ENCODE measurements at places on chromosomes 3 and 15.

DNA sequence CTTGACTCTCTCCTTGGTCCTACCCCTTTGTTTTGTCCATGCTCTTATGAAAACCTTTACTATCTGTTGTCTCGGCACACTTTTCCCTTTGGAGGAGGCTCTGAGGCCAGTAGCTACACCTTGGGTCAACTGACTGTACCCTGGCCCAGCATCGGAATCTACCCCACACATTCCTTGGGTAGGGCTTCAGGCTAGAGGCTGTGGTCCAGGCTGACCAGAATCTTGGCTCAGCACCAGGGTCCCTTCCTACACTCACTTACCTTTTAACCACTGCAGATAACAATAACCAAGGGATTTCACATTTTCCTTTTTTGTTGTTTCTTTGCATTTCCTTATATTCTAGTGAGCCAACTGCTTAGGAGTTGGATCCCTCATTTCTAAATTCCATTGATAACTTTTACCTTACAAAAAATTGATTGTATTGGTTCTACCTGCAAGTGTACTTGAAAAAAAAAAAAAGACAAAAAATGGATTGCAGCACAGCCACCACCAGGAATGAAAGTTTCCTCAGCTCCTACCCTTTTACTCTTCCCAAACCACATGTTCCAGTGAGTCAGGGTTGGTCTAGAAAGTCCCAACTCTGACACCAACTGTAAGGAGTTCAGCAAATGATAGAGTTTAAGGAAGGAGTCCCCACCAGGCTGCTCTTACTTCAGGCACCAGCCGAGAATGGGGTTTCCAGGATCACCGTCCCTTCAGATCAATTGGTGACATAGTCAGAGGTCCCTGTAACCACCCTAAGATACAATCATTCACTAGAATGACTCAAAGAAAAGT is 95.6 kb downstream of the FBLN2 start:
- no peak for DNase-seq

GRCh38 chr3:3137526-3137925 is 10.8 kb downstream of the TRNT1 start:
- DNase-seq, result no peak

DNA sequence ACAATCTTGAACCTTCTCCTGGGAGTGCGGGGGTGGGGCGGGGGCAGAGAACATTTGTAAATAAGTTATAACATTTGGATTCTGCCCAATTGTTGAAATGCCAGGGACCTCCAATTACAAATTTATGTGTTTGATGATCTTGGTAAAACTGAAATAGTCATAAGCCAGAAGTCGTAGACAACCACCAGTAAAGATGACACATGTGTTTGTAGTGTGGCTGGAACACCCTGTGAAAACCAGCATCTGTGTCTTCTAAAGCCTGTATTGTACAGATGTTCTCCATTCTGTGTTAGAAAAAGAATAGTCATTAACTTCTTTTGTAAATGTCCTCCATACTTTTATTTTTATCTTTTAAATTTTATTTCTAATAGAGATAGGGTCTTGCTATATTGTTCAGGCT is 61.8 kb downstream of the ARIH1 start:
- DNase-seq, result no peak

- no peak for DNase-seq
These were observed 201.1 kb downstream of the NR1D2 start for GRCh38 chr3:24145981-24146822.

GRCh38 chr3:168476360-168476980 is 380.7 kb upstream of the GOLIM4 start:
- DNase-seq, result no peak

- no peak for DNase-seq
These were observed 24.1 kb downstream of the TSPAN3 start for GRCh38 chr15:77046704-77047412.

DNA sequence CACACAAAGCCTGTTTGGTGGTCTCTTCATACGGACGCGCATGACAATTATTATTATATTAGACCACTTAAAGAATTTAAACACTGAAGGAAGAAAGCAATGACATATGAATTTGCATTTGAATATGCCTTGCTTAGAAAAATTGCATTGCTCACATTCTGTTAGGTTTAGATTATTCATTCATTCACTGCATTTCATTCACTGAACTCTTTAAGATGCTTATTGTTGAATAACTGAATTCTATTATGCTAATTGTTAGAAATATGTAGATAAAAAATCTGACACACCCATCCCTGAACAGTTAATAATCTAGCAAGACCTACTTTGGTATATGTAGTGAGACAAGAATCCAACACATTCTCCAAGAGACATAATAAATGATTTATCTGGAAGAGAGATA is 94.4 kb upstream of the PEX5L start:
- DNase-seq, result no peak

GRCh38 chr3:13706886-13707285 is 158.0 kb downstream of the FBLN2 start:
- no peak for DNase-seq

DNA sequence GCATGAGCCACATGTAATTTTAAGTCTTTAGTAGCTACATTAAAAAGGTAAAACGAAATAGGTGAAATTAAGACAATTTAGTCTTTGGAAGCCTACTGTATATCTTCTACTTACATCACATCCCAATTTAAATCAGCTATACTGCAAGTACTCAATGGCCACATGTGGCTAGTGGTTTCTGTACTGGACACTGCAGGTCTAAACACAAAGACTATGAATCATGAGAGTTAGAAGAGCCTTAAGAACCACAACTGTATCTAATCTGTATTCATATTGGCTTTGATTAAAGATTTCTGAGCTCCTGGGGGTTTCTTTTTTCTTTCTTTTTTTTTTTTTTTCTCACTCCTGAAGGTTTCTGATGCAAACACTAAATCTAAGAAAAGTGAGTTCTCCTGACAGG is 2.3 kb upstream of the EIF1B start:
- no peak for DNase-seq

DNA sequence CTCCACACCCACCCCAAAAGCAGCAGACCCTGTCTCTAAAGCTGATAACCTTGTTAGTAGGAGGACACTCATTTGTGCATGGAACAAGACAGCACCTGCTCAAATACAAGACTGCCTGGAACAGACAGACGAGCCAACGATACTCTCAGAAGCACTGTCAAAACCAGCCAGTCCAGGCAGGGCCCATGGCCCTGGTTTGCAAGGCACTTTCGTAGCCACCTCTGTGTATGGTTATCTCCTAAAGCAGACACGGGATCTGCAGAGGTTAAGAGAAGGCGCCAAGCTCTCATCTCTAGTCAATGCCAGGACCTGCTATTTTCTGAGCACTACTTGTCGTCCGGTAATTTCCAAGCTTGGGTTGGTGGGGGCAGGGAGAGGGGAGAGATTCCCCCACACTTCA is 10.5 kb downstream of the NTRK3 start:
- DNase-seq, result no peak

DNA sequence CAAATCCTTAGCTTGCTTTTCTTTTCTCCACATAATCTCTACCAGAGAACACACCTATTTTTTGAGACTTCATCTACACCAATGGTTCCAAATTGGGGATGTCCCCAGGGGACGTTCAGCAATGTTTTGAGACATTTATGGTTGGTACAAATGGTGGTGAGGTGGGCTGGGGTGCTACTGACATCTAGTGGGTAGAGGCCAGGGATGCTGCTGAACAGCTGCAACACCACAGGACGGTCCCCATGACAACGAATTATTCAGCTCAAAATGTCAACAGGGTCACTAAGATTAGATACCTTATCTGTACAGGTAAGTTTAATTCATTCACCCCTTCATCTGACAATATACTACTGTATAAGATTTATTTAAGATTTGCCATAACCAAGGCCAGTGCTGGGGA is 14.4 kb downstream of the GK5 start:
- DNase-seq, result no peak

DNA sequence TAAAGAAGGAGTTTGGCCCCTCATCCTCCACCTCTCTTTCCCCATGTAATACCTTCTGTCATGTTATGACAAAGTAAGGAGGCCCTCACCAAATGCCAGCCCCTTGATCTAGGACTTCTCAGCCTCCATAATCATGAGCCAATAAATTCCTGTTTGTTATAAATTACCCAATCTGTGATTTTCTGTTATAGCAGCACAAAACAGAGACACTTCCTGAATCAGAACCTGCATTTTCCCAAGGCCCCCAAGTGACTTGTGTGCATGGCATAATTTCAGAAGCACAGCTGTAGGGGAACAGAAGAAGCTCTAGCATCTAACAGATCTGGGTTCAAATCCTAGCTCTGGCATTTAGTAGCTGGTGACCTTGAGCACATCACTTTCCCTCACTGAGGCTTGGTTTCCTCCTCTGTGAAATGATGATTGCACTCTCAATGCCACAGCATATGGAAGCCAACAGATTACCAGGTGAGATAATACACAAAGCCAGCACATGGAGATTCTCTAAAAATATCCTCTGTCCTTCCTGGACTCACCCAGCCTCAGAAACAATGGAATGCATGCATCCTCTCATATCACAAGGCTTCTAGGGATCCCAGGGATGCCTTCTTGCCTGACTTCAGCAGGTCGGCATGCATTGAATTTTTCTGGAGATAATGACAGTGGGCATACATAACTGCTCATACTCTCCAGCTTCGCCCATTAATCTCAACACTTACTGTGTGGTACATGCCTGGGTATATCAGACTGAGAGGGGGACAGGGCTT is 26.3 kb downstream of the TLNRD1 start:
- no peak for DNase-seq

DNA sequence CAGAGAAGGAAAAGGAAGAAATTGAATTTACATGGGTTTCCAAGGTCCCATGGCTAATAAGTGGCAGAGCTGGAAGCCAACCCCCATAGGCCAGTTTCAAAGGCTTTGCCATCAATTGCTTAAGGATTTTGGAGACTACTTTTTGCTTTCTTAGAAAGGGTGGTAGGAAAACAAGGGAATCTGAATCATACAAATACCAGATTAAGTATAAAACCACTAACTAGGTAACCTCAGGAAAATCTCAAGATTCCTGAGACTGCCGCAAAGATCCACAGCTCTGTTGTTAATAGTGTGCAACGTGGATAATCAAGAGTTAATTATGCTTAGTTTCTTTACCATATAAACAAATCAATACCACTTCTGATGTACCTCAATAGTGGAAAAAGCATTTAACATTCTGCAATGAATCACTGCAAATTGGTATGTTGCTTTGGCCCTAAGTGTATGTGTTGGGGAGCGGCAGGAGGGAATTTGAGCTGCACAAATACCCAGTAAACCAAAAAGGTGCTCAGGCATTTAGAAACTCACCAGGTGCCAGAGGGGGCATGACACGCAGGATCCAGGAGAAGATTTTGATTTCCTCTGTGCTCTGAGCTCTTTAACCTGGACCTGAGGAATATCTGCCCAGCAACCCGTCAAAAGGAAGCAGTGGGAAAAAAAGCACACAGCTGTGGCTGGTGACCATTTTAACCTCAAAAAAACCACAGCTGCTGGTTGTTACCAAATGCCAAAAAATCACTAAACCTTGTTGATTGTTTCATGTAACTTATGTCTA is 22.0 kb downstream of the AADAC start:
- DNase-seq, result no peak

DNA sequence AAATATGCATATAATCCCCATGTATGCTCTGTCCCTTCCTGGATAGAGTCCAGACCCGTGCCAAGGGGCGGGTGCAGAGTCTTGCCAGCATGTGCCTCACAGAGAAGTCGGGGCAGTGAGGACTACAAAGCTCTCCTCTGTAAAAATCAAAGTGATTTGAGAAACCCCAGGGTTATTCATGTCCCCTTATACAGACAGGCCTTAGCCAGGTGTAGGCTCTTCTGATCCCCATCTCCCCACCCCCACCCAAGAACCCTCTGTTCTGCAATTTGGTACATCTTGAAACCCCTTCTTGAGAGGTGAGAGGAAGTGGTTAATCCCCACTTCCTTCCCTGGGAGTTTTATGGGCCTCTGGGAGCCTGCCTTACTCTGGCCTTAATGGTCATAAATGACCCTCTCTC is 24.7 kb downstream of the TRIM71 start:
- DNase-seq, result no peak

- no peak for DNase-seq
These were observed 1.1 kb downstream of the NCKIPSD start for GRCh38 chr3:48684480-48685143.

- no peak for DNase-seq
These were observed 18.8 kb downstream of the SHF start for GRCh38 chr15:45168751-45169551.

GRCh38 chr3:100570811-100571210 is 38.6 kb upstream of the ADGRG7 start:
- DNase-seq, result no peak

DNA sequence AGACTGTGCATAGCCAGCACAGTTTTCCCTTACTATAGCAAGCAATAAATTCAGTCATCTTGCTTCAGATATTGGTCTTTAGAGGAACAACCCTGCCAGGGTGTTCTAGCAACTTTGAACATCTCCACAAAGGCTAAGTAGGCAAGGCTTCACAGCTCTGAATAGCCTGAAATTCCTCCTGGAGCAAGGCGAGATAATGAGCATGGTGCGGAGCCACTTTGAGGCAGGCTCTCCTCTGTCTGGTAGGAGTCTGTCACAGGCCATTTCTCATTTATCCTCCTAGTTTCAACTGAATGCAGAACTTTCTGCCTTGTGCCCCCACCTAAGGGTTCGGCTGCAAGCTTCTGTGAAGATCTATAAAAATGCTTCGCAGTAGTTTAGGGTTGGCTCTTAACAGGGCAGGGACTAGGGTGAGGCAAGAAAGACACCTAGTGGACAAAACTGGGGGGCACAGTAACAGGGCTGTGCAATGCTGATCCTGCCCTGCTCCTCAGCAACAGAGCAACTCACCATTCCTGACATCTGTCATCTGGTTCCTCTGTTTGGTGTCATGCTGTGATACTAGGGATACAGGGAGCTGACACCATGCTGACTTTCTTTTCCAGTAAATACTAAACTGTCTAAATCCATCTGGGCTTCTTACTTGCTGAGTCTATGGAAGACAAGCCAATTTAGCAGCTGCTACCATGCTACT is 16.6 kb upstream of the EHHADH start:
- peak; percentile 51 for DNase-seq

DNA sequence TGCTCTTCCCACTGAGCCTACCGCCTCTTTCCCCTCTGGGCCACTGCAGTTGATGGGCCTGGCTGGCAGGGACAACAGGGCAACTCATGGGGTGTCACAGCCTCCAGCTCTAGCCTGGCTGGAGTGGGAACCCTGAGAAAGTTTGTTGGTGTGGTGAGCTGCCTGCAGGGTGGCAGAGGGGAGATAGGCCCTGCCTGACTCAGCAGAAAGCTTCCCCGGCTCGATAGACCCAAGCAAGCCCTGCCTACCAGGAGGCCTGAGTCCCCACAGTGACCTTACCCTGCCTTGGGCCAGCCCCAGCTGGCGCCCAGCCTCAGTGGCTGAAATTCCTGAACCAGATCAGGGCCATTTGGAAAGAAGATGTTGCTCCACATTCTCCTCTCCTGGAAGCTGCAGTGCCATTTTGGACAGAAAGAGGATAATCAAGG is 29.4 kb downstream of the ABTB1 start:
- DNase-seq, result no peak

GRCh38 chr3:190120269-190121060 is at the start of gene P3H2:
P3H2 (minus strand) TSS chr3:190120897; CDS start chr3:190120731, 166 bp downstream.
- DNase-seq, result peak; percentile 96

Measured in kidney (tissue), 22 donors.